Activated CD4-positive, CD25-positive, alpha-beta regulatory T cell treated with anti-CD3 and anti-CD28 coated beads, Interleukin-2, amount 50 U/mL, for 72 hours (primary cell): ENCODE measurements at places on chromosomes 11 and 22.

DNA sequence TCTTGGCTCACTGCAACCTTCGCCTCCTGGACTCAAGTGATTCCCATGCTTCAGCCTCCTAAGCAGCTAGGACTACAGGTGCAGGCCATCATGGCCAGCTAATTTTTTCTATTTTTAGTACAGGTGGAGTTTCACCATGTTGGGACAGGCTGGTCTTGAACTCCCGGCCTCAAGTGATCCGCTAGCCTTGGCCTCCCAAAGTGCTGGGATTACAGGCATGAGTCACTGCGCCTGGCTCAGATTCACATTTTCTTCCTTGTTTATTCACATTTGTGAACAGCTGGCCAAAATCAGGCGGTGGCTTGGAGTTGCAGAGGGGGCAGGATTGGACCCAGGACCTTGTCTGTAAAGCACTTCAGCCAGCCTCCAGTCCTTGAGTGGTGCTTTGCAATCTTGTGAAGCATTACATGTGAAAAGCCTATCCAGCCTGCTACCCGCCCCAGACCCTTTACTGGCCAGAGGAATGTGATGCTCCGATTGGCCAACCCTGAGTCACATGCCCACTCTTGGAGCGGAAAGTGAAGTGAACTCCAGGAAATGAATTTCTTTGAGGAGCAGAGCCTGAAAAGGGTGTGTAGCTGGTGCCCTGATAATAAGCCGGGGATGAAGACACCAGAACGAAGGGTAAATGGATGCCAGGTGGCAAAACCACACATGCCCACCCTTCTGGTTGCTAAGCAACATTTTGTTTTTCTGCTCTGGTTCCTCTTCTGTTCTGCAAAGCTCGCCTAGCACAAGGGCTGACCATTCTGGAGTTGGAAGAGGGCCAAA, 62.6 kb upstream of the PTPRJ start:
- no peak for DNase-seq

- no peak for DNase-seq
Observed at GRCh38 chr11:28757725-28758515, 649.7 kb downstream of the METTL15 start.

GRCh38 chr11:69797737-69798528, 21.3 kb downstream of the FGF3 start:
- DNase-seq, result no peak

DNA sequence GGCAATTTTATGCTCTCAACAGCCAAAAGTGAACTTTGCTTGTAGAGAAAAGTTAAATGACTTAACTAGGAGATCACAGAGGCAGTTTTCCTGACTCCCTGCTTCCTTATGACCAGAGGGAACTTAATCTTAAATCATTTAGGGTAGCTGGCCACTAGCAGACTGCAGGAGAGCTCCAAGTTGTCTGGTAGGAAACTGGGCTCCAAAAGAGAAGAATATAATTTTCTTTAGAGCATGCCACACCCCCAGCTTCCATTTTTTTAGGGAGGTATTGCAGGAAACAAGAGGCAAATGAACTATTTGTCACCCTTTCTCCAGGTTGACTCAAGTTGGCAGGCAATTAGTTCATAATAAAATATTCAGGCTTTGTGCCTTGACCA, 2.6 kb downstream of the METTL15 start:
- no peak for DNase-seq

DNA sequence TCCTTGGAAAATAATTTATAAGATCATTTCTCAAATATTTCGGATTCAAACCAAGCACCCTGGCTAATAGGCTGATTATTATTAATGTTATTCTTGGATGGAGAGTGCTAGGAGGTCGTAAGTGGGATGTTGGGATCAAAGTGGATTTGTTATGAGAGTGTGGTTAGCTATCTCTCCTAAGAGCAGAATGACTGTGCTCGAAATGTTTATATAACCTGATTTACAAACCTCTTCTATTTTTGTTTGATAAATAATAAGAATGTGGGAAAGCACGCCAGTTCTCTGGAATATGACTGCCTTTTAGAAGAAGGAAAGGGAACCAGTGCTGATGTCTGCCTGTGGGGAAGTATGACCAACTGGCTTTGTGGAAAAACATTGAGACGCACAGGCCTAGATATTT, 527.5 kb downstream of the NTM start:
- DNase-seq, result no peak

GRCh38 chr11:15412054-15412453, 297.3 kb downstream of the INSC start:
- DNase-seq, result no peak

DNA sequence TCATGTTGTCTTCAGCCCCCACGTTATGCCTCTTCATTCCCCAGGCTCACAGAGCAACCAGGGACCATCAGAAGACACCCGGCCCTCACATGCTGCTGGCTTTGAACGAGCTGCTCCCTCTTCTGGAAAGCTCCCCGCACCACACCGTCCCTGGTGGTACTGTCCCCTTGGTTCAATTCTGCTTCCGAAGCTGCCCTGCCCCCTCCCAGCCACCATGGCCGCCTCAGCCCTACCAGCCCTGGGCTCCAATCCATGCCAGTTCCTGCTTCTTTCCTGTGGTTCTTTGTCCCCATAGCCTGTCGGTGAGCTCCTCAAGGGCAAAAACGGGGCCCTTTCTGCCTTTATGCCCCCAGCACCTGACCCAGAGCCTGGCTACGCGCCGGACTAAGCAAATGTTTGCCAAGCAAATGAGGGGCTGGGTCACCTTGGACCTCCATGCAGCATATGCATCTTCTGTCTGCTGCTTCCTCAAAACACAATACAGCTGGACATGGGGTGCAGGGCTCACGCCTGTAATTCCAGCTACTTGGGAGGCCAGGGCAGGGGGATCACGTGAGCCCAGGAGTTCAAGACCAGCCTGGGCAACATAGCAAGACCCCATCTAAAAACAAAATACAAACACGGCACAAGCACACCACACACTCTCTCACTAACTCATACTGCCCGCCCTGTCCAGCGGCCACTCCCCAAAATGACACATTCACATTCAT, 21.3 kb downstream of the TNKS1BP1 start:
- no peak for DNase-seq

DNA sequence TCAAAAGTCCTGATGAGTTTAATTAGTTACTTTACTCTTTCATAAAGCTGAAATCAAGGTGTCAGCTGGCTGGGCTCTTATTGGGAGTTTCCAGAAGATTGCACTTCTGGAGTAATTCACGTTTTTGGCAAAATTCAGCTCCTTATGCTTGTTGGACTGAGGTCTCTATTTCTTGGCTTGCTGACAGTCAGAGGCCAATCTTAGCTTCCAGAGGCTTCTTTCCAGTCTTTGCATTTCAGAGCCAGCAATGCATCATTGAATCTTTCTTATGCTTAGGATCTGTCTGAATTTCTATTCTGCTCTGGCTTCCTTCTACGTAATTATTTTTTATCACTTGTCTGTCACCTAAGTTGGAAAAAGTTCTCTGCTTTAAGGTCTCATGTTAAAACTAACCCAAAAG, 91.4 kb upstream of the SYN3 start:
- no peak for DNase-seq

DNA sequence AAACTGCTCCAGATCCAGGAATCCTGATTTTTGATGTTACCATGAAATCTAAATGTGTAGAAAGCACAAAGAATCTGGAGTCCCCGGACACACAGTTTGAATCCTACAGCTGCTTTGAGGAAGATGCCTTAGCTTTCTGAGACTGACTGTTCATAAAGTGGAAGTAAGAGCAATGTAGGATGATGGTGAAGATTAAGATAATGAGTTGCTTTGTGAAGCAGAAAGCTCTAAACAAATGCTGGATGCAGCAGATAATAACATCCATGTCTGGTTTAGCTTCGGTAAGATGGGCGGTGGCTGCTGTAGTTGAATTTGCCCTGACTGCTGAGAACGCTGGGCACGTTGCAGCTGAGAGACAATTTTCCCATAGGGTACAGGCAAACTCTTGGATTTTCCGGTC, 20.1 kb downstream of the OVOL1 start:
- no peak for DNase-seq

- no peak for DNase-seq
Observed at GRCh38 chr11:35337136-35337913, 82.0 kb downstream of the SLC1A2 start.

DNA sequence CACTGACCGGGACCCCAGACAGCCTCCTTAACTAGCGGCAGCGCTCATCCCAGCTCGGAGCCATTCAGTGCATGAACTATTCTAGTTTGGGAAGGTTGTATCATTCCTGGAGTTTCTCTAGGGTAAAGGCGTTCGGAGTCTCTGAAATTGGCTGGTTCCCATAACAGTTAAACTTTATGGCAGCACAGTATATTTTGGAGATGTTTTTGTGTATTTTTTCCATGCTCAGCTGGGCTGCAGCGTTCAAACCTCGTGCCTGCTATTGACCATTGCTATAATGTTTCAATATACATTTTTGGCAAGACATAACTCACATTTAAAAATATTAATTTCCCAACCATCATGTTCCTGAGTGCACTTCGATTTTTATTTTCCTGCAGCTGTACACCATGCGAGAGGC, 169.7 kb downstream of the ST3GAL4 start:
- DNase-seq, result no peak
